Fibroblast of skin of right quadriceps (primary cell): ENCODE measurements at places on chromosomes 4 and X.
A peak's percentile ranks its signal among the peaks of the same experiment; 100 is the strongest.

DNA sequence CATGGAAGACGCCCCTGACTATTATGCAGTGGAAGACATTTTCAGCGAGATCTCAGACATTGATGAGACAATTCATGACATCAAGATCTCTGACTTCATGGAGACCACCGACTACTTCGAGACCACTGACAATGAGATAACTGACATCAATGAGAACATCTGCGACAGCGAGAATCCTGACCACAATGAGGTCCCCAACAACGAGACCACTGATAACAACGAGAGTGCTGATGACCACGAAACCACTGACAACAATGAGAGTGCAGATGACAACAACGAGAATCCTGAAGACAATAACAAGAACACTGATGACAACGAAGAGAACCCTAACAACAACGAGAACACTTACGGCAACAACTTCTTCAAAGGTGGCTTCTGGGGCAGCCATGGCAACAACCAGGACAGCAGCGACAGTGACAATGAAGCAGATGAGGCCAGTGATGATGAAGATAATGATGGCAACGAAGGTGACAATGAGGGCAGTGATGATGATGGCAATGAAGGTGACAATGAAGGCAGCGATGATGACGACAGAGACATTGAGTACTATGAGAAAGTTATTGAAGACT is 3.6 kb downstream of the TSPYL2 start:
- no peak for DNase-seq

DNA sequence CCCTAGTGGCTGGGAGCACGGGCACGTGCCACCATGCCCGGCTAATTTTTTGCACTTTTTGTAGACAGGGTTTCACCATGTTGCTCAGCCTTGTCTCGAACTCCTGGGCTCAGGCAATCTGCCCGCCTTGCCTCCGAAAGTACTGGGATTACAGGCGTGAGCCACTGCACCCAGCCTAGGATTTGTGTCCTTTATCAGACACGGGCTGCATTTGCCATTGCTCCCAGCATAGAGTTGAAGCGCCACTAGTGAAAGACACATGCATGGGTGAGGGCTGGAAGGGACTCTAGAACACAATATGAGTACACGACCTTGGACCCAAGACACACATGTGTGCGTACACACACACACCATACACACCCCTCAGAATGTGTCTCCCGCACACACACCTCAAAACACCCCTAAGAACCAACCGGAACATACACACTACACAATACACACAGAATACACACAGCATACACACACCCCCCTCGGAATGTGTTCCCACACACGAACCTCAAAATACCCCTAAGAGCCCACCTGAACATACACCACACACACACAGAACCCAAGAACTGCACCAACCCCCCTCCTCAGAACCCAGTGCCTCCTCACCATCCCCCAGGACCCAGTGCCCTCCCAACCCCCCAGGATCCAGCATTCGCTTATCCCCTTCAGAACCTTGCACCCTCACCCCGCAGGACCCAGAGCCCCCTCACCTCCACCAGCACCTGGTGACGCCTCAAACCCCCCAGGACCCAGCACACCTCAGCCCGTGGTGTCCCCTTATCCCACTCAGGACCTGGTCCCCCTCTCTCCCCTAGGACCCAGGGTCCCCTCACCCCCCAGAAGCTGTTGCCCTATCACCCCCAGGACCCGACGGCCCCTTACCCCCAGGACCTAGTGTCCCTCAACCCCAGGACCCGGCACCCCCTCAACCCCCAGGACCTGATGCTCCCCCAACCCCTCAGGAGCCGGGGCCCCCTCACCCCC is 1.0 kb downstream of the TNIP2 start:
- no peak for DNase-seq

GRCh38 chr4:24979554-24979953 is 51.2 kb downstream of the LGI2 start:
- DNase-seq = peak; percentile 57

GRCh38 chr4:111979921-111980320 is 165.3 kb upstream of the FAM241A start:
- DNase-seq = no peak

- no peak for DNase-seq
Measured at GRCh38 chr4:15648600-15648999, 6.6 kb downstream of the FBXL5 start.

DNA sequence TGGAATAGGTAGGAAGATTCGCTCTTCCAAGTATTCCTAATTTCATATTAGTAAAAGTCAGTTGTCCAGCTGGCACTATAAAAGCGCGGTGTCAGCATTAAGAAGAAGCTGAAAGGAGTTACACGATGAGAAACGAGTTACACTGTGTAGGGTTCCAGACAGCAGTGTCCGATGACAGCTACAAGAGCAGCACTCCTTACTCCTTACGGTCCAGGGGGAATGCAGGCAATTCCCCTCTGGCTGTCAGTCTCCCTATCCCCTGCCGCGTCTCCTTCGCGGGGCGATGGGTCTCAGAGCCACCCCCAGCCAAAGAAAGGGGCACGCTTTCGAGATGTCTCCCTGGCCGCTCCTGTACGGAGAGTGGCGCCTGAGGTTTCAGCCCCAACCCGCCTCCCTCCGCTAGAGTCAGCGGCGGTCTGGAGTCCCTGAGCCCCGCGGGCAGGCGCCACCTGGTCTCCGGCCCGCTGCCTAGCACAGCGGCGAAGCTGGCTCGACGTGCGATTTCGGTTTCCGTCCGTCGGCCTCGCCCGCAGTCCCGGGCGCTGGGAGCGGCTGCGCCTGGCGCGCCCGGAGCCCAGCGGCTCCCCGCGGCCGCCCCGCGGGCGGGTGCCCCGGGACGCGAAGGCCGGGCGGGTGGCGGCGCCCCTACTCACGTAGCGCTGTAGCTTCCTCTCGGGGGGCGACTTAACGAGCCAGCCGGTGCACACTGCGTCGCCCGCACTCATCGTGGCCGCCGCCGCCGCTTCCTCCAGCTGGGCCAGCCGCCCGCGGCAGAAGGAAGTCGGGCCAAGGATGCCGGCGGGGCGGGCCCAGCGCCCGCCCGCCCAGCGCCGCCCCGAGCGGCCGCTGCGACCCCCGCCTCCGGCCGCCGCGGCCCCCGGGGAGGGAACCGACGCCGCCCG is at the start of gene GAB3:
GAB3 (minus strand) TSS at position 777 of the 902 bp plus-strand sequence; CDS start at position 725, 52 bp downstream.
- no peak for DNase-seq
